Mesenteric fat pad (tissue), 1 donor: ENCODE measurements at places on chromosomes 5 and 9. TPM values are rescaled to one million over a fixed set of nuclear protein-coding genes. Genes with fewer than 3 reads are reported as not detected.

Gene NDUFAF2
- total RNA-seq: 36.2 TPM

DNA sequence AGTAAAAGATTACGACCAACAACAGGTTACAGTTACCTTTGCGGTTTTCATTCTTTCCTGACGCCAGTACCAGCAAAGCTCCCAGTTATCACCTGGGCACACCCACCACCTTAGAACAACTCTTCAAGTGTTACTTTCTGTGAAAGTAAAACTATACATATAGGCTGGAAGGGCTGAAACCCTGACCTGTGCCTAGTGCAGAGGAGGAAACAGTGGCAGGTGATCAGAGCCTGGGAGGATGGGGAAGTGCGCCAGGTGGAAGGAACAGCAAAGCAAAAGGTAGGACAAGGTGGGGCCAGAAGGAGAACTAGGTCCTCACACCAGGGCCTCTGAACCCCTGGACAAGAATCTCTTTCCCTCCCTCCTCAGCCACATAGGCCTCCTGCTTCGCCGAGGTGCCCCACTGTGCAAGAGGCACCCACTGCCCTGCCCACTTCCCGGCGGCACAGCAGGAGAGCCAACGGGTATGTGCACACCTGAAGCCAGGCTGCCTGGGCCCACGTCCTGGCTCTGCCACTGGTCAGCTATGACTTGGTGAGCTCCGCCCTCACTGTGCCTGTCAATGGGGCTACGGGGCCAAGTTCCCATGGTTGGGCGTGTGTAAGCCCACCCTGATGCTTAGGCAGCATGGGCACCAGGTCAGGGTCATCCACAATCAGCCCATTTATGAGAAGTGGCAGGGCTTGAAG lies 26.9 kb downstream of the BICD2 start:
- no peak for DNase-seq

GRCh38 chr9:87827341-87827740 lies 55.3 kb upstream of the SPATA31E1 start:
- no peak for DNase-seq

GRCh38 chr5:133232011-133232410 lies 180.2 kb downstream of the HSPA4 start:
- peak; percentile 43 for DNase-seq

DNA sequence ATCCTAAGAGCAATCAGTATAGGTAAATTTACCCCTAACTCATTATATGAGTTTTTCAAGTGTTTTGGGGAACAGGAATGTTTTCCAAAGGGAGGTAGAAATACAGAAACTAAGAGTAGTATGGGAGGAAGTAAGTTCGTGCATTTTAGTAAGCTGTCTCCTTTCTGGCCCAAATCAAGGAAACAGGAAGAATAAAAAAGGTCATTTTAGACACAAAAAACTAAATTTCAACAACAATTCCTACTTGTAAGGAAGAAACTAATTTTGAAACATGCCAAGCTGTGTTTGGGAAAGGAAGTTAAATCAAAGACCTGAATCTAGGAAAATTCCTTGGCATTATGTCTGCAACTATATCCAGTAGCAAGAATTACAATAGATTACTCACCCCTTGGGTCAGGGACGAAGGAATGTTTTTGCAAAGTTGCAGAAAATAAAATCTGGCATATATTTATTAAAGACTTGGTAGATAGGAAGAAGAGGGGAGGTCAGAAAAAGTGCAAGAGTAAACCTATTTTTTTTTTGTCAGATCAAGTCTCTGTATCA lies 6.5 kb upstream of the RPS6 start:
- DNase-seq: no peak

DNA sequence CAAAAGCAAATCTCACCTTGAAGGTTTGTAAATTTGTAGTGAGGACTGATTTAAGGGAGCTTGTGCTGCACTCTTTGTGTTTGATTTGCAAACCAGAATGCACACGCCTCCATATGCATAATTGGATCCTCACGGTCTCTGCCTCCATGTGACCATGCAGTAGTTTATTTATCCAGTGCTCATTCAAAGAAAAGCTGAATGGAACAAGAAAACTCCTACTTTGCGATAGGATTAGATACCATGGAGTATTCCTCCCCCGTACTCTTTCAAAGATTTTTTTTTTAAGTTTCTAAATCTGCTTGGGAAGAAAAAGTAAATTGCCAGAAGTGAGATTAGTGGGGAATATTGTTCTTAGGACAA lies 290.4 kb upstream of the TUT7 start:
- no peak for DNase-seq

DNA sequence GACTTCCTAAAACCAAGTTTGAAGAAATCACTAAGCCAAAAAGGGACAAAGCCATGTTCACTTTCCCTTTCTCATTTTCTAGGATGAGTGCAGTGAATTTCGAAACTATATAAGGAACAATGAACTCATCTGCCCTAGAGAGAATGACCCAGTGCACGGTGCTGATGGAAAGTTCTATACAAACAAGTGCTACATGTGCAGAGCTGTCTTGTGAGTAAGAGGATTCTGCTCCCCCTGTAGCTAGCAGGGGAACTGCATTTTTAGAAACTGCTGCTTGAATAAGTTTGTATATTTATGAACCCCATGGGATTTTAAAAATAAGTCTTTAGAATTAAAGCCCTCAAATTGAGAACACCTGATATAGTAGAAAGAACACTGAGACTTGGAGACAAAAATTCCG lies 42.7 kb upstream of the SPINK14 start:
- no peak for DNase-seq

GRCh38 chr5:138653502-138653901 lies 78.3 kb upstream of the HSPA9 start:
- no peak for DNase-seq

Gene PCDHGA12
- 4.6 TPM for total RNA-seq

GRCh38 chr9:28289746-28290145 lies 716.5 kb upstream of the C9orf72 start:
- DNase-seq: no peak

GRCh38 chr5:1552521-1553255 lies 28.9 kb upstream of the LPCAT1 start:
- peak; percentile 87 for DNase-seq

Gene ZNF608
- 15.3 TPM for total RNA-seq

Gene CAVIN4
- 0.26 TPM for total RNA-seq
